ENCODE measurements at places on chromosomes 1 and 21. TPM values are rescaled to one million over a fixed set of nuclear protein-coding genes. Genes with fewer than 3 reads are reported as not detected.

Gene CCDC28B
- 9.0 TPM for total RNA-seq

Gene ST6GALNAC3
- total RNA-seq, result 3.4 TPM

Gene KLHDC9
- 10.3 TPM for total RNA-seq

Gene DIO1
- not detected for total RNA-seq

Gene FHAD1
- 8.5 TPM for total RNA-seq

Gene LCE2A
- total RNA-seq, result not detected

Gene SPRR2B
- total RNA-seq, result not detected

Gene TMCC2
- total RNA-seq, result 3.4 TPM

Gene WNT9A
- total RNA-seq, result 4.6 TPM

Gene EDARADD
- 0.73 TPM for total RNA-seq

Gene FCGR3B
- 7.8 TPM for total RNA-seq

Gene SELENBP1
- 258 TPM for total RNA-seq

Gene CLCA1
- not detected for total RNA-seq

Gene TMIGD3
- total RNA-seq, result 27.0 TPM

Gene TMEM52
- 1.6 TPM for total RNA-seq

Gene NOS1AP
- total RNA-seq, result 6.2 TPM

Gene REN
- 0.18 TPM for total RNA-seq

Gene JMJD4
- 16.1 TPM for total RNA-seq

Gene LORICRIN
- total RNA-seq, result not detected

Gene ADGRL2
- 106 TPM for total RNA-seq

Gene GPR153
- 15.3 TPM for total RNA-seq

Gene PADI1
- total RNA-seq, result not detected

Gene FCRL5
- 1.5 TPM for total RNA-seq

Gene TDRD5
- total RNA-seq, result 0.50 TPM

Gene ZBTB8A
- 8.6 TPM for total RNA-seq

Gene ADCY10
- total RNA-seq, result not detected

Gene MEAF6
- 56.0 TPM for total RNA-seq

Gene SETD4
- total RNA-seq, result 16.6 TPM

Gene VWA5B1
- total RNA-seq, result 0.15 TPM

Gene MFAP2
- 8.0 TPM for total RNA-seq

Gene MYBPHL
- total RNA-seq, result 21.4 TPM

Gene LAMB3
- 64.1 TPM for total RNA-seq

Gene RNF187
- 103 TPM for total RNA-seq

Gene SV2A
- total RNA-seq, result 3.4 TPM

Gene DIRAS3
- 3.1 TPM for total RNA-seq

Gene RGS16
- total RNA-seq, result 10.1 TPM

Gene SLAMF9
- total RNA-seq, result not detected

Gene LMOD1
- 20.8 TPM for total RNA-seq

Gene ZSWIM5
- 2.0 TPM for total RNA-seq

Gene CHIA
- total RNA-seq, result 2.6 TPM

Data from left lung (tissue), 14 donors.